ENCODE measurements at places on chromosomes 11 and 22. TPM values are rescaled to one million over a fixed set of nuclear protein-coding genes. Genes with fewer than 3 reads are reported as not detected.

DNA sequence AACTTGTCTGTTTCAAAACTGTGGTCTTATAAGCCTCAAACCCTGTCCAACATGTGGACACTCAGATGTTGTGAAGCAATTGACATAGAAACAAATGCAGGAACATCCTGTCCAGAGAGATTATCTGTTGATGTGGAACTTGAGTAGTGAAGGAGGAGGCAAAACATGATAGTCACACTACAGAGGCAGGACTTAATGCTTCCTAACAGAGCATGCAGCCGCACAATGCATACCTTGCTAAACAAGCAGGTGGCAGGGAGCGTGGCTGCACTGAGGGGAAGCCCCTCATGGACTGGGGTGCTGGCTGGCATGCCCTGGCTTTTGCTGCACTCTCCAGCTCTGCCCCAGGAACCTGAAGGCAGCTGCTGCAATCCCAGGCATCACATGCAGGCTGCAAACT is 5.3 kb downstream of the C22orf39 start:
- DNase-seq = no peak

The MPZL3 gene
- 11.5 TPM for total RNA-seq

DNA sequence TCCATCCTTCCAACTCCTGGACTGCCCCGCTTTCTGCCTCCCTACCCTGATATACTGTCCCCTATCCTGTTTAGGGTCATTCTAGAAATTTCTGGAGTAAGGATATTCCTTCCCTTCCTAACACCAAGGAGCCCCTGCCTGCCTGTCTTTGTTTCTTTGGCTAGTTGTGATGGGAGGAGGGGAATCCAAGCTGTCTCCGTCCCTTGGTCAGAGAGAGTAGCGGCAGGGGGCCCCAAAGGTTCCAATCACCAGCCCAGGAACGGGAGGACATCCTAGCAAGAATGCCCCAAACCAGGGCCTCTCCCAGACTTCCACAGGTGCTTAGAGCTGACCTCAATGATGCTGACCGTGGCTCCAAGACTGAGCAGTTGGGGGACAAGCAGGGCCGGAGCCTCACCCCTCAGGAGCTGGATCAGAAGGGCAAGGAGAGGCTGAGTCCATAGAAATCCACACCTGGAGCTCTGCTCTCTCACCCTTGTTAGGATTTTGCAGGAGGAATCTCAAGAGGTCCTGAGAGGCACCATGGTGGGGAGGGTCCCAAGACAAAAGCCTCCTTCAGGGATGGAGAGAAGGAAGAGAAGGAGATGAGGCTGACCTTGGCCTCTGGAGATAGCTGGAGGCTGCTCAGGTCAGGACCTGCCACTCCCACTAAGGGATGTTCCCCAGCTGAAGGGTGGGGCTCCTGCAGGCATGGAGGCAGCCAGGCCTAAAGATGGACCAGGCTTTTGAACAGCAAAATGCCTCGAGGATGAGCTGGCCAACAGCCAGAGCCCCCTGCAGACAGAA is 13.6 kb downstream of the SLC22A12 start:
- DNase-seq = no peak

- no peak for DNase-seq
These were observed 33.4 kb downstream of the TSG101 start for GRCh38 chr11:18493310-18493709.

The OR5M3 gene
- not detected for total RNA-seq

DNA sequence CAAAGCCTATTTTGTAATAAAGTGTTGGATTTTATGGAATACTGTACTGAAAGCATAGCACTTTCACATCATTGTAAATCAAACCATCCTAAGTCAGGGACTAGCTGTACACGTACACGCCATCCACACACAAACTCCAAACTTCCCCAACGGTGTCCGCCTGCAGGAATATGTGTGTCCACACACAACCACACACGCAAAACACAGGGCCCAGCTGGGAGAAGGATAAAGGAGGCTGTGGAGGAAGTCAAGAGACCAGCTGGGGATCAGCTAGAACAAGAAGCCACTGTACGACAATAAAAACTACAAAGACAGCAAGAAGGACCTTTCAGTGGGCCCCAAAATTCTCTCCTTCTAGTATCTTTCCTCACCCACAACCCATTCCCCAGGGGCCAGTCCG is 1.6 kb downstream of the TRIM29 start:
- DNase-seq = no peak

- DNase-seq = no peak
These were observed 19.2 kb downstream of the FAM168A start for GRCh38 chr11:73578592-73579185.

The CBLIF gene
- total RNA-seq = not detected

The CARNS1 gene
- total RNA-seq = not detected

- no peak for DNase-seq
These were observed 115.8 kb downstream of the NXPE2 start for GRCh38 chr11:114794048-114794684.

- no peak for DNase-seq
These were observed 10.6 kb downstream of the MMP20 start for GRCh38 chr11:102614485-102614884.

DNA sequence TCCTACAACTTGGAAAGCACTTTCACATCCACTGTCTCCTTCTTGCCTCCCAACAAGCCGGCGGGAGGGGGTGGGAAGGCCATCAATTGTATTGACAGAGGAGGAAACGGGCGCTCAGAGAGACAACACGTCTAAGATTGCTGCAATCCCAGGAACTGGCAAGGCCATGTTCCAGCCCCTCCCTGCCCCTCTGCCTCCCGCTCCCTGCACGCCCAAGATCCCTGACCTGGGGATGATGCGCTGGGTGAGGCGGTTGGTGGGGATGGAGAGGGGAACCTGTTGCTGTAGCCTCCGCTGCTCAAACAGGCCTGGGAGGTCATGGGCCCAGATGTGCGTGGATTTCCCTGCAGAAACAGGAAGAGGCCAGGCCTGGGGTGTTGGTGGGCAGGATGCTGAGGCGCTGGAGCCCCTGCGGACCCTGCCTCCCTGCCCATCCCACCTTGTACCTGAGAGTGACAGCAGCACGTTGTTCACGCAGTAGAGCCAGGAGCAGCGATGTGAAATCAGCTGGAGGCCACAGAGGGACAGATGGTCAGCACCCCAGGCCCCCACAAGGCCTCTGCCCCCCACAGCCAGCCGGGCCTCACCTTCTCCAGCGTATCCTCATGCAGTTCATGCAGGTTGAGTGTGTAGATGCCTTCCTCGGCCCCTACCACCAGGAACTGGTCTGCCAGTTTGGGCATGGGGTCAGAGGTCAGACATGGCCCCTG is 6.8 kb downstream of the MAP4K2 start:
- no peak for DNase-seq

Measured in pulmonary artery endothelial cell (primary cell).